ENCODE measurements at places on chromosomes 2 and 18.

DNA sequence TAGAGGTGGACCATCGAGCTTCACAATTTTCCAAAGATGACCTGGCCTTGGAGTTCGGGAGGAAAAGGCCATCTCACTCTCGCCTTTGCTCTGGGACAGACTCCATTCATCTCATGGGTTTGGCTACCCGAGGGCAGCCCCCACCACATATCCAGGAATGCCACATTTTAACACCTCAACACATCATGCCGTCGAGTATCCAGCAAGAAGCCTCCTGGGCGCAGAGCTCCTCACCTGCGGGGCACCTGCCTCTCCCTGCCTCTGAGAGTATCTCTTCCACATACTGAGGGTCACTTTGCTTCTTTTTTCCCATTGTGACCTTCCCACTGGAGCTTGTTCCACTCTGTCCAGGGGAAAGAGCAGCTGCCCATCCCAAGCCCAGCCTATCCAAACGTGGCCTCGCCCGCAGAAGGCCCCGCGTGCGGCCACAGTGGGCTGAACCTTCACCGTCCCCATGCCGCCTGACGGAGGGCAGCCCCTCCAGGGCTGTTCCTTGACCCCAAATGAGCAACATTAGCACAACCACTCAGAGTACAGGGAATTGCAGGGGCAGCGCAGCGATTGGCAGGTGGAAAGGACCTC, 5.5 kb upstream of the LIMS2 start:
- no peak for DNase-seq

- no peak for DNase-seq
Observed at GRCh38 chr2:21276163-21276562, 152.4 kb downstream of the TDRD15 start.

- DNase-seq, result no peak
Observed at GRCh38 chr2:215068399-215068798, 70.0 kb downstream of the ABCA12 start.

GRCh38 chr2:224155896-224156295, 116.8 kb upstream of the SERPINE2 start:
- no peak for DNase-seq

DNA sequence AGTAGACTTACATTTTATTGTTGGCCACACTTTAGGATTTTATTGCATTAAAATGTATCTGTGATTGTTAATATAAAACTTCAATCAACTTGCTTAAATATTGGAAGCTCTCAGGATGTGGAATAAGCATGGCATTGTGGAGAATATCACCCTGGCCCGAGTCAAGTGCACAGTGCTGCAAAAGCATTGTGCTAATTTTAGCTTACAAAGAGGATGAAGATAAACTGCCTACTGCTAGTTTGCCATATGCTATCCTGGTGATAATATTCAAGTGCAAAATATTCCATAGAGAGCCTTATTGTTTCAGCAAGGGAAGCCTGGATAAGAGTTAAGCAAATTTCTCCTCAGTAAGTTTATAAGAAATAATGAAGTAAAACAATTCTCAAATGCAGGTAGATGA, 54.5 kb downstream of the MEIS1 start:
- DNase-seq, result no peak

- no peak for DNase-seq
Observed at GRCh38 chr2:60530660-60531281, 22.7 kb downstream of the BCL11A start.

DNA sequence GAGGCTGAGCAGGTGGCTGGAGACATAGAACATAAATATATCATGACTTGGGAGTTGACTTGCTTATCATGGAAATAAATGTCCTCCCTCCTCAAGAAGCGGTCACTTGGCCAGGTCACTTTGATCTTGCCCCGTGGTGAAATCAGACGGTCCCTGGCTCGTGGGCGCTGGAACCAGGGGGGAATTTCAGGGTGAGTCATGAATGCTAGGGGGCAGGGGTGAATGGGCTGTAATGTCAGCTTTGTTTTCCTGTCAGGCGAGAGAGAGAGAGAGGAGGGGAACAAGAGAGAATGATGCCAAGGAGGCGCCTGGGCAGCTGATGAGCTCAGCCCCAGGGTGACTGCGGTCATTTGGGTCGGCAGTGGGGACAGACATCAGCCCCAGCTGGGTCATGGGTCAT, 47.7 kb downstream of the RRM2 start:
- DNase-seq, result no peak

DNA sequence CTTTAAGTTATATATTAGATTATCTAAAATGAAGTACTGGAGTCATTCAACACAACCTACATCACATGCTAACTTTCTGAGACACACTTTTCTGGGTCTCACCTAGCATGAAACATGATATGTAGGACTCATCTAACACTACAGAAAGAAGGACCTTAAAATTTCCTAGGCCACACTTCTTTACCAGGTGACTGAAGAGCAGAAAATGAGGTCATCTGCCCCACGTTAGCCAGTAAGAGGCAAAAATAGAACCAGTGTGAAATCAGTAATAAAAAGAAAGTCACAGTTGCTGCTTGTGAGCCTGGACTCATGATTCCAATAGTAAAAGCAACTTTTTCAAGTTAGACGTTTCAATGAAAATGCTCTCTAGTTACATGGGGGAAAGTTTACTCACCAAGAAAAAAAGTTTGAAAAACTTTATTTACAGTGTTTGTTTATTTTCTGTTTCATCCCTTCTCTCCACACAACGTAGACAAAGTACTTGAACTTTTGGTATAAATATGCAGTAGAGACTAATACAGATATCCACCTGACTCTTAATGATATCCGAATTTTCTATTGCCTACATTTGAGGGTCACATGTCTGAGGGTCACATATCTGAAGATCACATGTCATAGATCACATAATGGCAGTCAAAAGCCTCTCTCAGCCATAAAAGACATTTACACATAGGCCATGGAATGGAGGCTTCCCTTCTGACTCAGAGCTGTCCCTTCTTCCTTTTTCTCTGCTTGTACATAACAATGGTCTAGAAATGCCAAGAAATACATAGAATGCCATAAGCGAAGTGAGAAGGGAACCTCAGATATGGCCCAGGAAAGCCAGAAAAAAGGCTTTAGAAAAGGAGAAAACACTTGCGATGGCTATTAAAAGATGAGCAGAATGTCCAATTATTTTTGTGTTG, 362.9 kb downstream of the ZEB2 start:
- DNase-seq, result no peak

- no peak for DNase-seq
Observed at GRCh38 chr2:36168115-36168514, 187.5 kb upstream of the CRIM1 start.

- no peak for DNase-seq
Observed at GRCh38 chr2:33153008-33153407, 206.3 kb downstream of the LTBP1 start.

Measured in dorsolateral prefrontal cortex (tissue), 122 donors.